ENCODE measurements at places on chromosomes 7 and 10.

GRCh38 chr10:7891634-7892033 is 73.3 kb downstream of the TAF3 start:
- no peak for DNase-seq

DNA sequence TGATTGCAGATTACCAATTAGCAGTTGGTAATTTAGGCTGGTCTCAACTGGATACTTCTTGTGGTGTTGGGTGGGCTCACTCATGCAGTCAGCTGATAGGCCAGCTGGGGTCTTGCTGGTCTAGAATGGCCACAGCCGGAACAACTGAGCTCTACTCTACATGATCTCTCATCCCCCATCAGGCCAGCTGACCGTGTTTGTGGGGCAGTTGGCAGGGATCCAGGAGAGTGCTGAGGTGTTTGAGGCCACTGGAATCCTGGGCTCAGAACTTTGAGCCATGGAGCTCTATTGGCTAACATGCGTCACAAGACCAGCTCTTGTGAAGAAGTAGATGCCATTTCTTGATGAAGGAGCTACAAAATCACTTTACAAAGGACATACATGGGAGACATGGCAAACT is 242.4 kb downstream of the GFRA1 start:
- no peak for DNase-seq

- DNase-seq = no peak
Observed at GRCh38 chr10:105207476-105207995, 566.4 kb downstream of the SORCS3 start.

GRCh38 chr10:124619195-124619594 is 125.0 kb downstream of the FAM53B start:
- no peak for DNase-seq

- DNase-seq = no peak
Observed at GRCh38 chr10:11578802-11579255, 32.6 kb downstream of the USP6NL start.

DNA sequence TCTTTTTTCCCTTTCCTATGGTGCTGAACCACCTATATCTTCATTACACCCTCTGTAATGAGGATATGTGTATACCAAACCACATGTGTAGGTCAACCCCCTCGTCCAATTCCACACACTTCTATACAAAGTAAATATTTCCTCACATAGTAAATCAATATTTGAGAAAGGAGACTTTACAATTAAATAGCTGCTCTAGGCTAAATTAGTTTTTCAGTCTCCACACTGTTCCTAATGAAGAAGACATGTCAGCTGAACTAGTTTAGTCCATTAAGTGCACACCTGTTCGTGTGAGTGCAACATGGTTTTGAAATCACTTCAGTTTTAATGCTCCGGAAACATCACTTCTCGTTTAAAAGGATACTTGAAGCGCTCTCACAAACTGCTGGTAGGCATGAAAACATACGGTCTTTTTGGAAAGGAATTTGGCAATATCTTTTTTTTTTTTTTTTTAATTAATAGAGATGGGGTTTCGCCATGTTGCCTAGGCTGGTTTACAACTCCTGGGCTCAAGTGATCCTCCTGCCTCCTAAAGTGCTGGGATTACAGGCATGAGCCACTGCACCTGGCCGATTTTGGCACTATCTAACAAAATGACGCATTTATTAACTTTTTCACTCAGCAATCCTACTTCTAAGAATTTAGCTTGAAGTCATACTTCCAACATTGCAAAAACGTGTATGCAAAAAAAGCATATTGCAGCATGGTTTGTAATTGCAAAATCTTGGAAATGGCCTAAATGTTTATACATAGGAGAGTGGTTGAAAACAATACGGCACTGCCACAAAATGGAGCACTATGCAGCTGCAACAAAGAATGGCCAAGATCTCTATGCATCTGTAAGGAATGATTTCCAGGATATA is 2.1 kb upstream of the XRCC2 start:
- no peak for DNase-seq

DNA sequence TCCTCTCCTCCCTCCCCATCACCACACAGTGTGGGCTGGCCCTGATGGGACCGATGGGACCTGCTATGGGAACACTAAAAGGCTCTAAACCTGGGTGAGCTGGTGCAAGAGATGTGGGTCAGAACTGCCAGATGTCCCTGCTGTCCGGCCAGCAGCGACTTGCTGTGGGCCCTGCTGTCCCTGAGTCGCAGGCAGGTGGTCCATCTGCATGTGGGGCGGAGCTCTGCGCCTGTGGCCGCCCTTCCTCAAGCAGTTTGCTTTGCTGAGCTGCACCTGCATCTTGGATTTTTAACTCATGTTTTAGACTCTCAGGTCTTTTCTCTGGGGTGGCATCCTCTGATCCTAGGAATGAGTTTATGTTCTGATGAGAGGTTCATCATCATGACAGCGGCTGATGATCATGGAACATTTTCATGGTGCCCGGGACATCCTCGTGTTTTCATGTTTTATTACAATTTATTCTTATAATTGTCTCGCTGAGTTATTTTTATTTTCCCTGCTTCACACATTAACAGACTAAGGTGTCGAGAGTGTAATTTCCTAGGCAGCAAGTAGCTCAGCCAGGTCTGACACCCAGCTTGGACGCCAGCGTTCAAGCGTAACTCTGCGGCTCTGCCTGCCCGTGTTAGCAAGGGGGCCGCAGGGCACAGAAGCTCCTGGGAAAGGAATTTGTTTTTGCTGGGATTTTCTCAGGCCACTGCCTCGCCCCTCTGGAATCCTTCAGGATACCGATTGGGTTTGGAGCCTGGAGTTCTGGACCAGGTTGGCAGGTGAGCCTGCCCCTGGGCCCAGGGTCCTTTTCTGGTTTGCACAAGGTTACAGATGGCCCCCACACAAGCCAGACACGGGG is 615.2 kb upstream of the FOXK1 start:
- DNase-seq = no peak

DNA sequence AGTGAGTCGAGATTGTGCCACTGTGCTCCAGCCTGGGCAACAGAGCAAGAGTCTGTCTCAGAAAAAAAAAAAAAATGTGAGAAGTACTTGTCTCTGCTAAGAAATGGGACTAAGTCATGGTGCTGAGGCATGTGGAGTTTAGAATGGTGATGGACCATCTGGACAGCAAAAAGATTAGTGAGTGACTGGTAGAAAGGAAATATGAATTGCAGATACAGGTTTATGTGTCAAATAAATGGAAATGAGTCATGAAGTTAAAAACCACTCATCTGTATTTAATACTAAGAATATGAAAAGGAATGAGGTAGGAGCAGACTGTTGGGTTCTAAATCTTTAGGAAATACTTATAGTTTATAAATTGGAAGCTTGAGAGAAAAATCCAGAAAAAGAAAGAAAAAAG is 625.7 kb upstream of the ANKRD30A start:
- no peak for DNase-seq

DNA sequence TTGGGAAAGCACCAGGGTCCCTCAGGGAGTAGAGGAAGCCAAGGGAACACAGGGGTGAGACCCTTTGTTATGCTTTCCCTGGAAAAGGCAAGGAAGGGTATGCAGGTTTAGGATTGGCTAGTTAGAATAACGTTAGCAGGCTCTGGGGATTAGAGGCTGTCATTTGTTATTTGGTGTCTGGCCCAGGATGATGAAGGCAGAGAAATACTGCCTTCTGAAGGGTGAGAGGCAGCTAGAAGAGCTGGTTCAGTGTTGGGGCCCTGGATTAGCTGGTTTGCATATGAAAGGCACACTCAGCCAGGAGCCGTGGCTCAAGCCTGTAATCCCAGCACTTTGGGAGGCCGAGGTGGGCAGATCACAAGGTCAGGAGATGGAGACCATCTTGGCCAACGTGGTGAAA is 3.0 kb upstream of the PILRA start:
- no peak for DNase-seq

DNA sequence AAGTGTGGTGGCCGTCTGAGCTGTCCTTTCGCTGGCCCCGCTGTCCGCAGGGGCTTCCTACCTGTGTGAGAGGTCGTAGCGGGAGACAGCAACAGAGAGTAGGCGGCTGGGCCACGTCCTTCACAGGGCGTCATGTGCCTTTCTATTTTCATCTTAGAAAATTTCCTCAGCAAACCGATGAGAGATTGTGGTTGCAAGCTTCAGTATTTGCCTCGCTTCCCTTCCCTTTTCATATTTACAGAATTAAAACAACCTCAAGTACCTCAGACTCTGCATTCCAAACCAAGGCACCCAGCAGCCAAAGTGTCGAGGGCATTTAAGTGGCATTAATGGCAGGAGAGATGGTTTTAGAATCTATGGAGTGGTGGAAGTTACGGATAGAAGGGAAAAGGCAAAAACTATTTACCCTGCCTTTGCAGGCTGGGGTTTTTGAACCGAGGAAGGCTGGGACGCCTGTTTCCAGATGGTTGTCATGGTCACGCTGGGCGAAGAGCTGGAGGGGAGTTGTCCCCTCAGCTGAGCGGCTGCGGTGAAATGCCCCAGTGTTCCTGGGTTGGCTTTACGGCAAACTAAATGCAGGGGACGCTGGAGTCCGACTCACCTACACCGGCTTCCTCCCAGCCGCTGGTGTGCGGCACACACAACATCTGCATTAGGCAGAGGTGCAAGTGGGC is 41.9 kb downstream of the WIPI2 start:
- no peak for DNase-seq

DNA sequence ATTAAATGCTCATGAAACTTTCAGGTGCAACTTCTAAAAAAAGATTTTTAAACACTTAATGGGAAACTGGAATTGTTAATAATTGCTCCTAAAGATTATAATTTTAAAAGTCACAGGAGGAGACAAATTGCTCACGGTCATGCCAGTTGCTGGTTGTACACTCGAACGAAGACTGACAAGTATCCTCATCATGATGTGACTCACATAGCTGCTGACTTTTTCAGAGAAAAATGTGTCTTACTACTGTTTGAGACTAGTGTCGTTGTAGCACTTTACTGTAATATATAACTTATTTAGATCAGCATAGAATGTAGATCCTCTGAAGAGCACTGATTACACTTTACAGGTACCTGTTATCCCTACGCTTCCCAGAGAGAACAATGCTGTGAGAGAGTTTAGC is 79.3 kb downstream of the ITGB8 start:
- DNase-seq = no peak

- DNase-seq = peak; percentile 23
Observed at GRCh38 chr7:98137826-98138151, 31.1 kb downstream of the LMTK2 start.

DNA sequence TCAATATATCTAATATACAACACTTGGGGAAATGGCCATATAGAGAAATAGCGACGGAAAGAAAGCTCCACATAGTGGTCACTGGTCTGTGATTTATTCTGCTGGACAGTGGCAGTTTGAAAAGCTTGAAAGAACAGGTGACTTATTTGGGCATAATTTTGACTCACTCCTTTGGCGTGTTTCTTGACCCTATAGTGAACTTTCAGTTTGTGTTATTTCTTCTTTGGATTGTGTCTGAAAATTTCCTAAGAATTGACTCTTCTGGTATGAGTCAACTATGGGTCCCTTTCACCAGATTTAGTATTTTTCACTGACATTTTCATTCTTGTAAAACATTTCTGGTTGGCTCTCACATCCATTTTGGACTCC is 25.8 kb upstream of the IMMP2L start:
- DNase-seq = no peak

- no peak for DNase-seq
Observed at GRCh38 chr10:130464426-130464825, 328.2 kb downstream of the GLRX3 start.

DNA sequence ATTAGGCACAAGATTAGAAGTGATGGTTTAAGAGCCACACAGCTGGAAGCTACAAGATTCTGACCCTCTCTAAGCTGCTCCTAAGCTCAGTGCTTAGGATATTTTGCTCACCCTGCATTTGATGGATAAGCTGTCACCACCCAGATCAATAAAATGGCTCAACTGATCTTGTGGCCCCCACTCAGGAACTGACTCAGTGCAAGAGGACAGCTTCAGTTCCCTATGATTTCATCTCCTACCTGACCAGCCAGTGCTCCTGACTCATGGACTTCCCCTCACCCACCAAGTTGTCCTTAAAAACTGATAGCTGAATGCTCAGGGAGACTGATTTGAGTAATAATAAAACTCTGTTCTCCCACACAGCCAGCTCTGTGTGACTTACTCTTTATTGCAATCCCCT is 833.8 kb downstream of the GRID1 start:
- no peak for DNase-seq

GRCh38 chr10:129207297-129207696 is 259.7 kb upstream of the MGMT start:
- DNase-seq = no peak

- DNase-seq = no peak
Observed at GRCh38 chr10:69739634-69740033, 62.1 kb upstream of the COL13A1 start.

GRCh38 chr7:142153400-142153799 is 41.9 kb downstream of the MGAM2 start:
- no peak for DNase-seq

GRCh38 chr7:69763513-69763912 is 165.2 kb downstream of the AUTS2 start:
- no peak for DNase-seq

DNA sequence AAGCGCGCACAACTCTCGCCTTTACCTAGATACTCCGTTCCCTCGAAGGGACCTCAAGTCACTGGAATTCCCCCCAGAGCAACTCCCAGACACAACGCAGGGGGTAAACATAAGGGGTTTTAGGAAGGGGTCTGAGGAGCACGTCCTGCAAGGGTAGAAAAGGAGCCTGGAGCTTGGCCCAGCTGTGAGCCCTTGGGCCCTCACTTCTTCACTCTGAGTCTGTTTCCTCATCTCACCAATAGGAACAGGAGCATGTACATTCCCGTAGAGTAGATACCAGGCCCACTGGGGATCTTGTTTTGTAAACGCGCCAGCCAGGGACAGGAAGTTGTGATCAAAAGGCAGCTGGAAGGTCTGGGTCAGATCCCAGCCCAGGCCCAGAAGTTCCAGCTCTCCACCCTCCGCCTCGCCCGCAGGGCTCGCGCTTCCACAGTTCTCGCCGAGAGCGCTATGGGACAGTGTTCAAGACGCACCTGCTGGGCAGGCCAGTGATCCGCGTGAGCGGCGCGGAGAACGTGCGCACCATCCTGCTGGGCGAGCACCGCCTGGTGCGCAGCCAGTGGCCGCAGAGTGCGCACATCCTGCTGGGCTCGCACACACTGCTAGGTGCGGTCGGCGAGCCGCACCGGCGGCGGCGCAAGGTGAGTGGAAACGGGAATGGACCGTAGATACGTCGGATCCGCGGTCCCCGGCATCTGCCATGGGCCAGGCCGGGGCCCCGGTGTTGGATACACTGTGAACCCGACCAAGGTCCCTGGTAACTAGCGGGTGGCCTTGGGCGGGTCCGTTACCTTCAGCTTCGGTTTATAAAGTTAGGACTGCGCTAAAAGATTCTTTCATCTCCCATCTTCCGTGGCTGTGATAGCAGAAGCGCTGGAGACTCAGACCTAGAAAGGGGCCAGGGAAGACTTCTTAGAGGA is 1.3 kb downstream of the CYP26C1 start:
- no peak for DNase-seq

All from GF-D8 (cell line).